Activated T-cell treated with anti-CD3 and anti-CD28 coated beads for 24 hours (primary cell): ENCODE measurements at places on chromosomes 13 and 19.

- no peak for DNase-seq
Measured at GRCh38 chr13:84812078-84812477, 929.8 kb upstream of the SLITRK1 start.

DNA sequence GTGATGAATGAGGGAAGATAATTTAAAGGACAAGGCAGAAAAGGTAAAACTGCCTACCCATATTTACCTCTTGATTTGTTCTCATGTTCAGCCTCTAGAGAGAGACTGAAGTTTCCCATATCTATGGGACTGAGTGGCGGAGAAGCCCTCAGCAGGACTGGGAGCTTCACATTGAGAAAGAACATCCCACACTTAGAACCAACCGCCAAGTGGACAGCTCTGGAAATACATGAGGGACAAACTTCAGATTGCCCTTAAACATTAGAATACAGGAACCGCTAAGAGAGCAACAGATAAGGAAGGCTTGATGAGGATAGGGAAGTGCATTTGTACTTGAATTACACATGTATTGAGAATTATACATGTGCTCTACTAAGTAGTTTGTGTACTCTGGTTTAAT is 316.0 kb upstream of the MIR17HG start:
- no peak for DNase-seq

DNA sequence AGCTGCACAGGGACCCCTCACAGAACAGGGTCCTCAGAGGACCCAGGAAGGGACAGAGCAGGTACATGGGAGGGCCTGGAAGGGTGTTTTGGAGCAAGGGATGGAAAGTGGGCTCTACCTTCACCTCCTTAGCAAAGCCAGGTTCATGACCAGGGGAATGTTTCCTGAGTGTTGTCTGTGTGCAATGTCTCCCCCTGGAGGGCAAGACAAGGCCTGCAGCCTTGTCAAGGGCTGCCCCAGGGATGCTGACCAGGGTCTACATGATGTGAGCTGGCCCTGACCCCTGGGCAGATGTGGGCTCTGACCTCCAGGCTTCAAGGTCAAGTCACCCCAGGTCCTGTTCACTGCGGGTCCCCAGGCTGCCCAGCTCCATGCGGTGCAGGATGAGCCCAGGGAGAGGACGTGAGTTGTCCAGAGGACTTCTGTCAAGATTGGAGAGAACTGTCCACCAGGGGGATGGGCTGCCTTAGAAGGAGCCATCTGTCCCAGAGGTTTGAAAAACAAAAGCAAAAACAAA is 1.0 kb upstream of the CEACAM1 start:
- DNase-seq = peak; percentile 52

GRCh38 chr13:38635030-38635429 is 51.8 kb upstream of the FREM2 start:
- no peak for DNase-seq

DNA sequence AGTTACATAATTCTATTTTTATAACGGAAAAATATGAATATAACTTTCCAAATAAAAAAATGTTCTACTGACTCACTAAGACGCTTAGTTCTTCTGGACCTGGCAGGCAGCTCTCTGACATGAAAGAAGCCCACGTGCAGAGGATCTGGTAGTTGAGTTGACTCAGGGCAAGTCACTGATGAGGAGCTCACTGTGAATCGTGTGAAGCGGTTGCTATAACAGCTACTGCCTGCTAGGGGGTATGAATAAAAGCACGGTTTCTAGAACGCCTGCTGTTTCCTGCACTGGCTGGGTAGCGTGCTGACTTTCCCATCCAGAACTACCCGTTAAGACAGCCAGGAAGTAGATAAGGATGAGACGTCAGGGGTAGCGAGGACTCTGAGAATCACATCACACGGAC is 54.7 kb upstream of the WASF3 start:
- peak; percentile 33 for DNase-seq
